ENCODE measurements at places on chromosomes 3 and 15.

DNA sequence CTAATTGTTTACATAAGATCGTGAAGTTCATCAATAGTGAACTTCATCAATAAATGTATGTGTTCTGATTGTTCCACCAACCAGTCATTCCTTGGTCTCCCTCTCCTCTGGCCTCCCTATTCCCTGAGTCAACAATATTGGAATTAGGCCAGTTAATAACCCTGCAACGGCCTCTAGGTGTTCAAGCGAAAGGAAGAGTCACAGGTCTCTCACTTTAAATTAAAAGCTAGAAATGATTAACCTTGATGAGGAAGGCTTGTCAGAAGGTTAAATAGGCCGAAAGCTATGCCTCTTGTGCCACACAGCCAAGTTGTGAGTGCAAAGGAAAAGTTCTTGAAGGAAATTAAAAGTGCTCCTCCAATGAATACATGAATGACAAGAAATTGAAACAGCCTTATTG, 89.4 kb upstream of the ACKR4 start:
- ATAC-seq, result no peak

DNA sequence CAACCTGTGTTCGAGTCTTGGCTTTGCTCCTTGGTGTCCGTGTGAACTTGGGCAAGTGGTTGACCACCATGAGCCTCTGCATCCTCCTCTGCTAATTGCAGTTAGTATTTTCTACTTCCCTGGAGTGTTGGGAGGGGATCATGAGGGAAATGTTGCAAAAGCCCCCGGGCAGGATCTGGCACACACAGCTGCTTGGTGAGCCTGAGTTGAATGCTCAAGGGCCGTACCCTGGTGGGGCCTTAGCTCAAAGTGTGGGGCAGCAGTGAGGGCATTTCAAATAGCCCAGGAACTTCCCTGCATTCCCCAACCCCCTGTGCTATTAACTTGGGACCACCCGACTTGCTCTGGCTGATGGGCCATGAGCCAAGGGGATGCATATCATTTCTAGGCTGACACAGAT, 94.9 kb upstream of the SLC6A11 start:
- ATAC-seq, result no peak

DNA sequence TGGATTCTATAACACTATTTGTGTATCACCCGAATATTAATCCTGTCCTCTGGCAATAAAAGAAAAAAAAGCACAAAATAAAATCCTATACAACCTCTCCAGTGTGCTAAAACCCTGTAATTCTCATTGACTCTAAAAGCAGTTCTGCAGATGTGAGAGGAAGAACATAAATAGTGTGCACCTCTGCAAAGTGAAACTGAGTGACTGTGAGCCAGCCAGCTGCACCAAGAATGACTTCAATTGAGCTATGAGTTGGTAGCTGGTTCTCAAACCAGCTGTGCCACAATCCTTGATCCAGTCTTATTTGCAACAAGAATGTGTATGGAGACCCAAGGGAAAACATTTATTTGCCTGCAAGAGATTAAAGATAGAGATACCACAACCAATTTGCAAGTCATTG, 31.2 kb upstream of the COL8A1 start:
- ATAC-seq, result no peak

DNA sequence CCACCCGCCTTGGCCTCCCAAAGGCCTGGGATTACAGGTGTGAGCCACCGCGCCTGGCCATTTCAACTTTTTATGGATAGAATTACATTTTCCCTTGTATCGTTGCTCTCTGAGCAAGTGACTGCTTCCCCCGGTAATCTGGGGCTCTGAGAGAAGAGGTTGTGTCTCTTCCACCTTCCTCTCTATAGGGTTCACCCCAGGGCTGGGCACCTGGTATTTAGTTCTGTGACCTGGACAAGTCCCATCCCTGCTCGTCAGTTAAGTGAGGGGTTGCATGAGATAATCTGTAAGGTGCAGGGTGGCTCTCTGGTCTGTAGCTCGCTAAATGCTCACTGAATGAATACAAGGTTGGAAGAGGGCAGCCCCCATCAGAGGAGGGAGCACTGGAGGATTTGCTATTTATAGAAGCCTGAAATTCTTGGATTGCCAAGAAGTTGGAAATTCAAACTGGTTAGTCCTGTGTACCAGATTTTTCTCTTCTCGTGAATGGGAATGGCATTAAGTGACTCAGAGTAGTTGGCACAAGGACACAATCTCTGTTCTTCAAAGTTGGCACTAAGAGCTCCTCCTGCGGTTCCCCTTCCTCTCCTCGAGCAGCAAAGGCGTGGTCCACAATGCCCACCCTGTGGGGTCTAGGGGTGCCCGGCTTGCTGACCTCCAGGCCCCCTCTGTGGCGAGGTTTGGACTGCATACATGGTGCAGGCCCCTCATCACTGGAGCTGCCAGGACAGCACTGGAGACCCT, 68.1 kb upstream of the DLG1 start:
- ATAC-seq, result peak; percentile 57

- ATAC-seq, result peak; percentile 91
Observed at GRCh38 chr15:100713163-100713867, 110.9 kb downstream of the ASB7 start.

DNA sequence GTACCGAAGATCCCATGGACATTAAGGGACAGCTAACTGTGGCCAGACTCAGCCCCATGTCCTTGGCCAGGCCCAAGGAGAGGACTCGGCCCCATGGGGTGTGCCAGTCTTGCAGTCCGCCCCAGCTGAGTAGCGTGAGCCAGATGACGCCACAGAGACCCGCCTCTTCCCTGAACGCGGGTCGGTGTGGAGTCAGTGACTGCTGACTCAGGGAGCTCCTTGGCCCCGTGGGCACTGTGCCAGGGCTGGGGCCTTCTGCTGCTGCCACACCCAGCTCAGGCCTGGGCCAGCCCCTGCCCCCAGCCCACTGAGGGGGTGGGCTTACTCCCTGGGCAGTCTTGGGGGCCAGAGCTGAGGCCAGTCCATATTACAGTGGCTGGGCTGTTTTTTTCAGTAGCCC, 52.8 kb downstream of the PLXNA1 start:
- peak; percentile 75 for ATAC-seq

All from SK-N-SH treated with all-trans-retinoic acid at 6 μM for 48 hours (cell line).